ENCODE measurements at places on chromosomes 7 and 10.

DNA sequence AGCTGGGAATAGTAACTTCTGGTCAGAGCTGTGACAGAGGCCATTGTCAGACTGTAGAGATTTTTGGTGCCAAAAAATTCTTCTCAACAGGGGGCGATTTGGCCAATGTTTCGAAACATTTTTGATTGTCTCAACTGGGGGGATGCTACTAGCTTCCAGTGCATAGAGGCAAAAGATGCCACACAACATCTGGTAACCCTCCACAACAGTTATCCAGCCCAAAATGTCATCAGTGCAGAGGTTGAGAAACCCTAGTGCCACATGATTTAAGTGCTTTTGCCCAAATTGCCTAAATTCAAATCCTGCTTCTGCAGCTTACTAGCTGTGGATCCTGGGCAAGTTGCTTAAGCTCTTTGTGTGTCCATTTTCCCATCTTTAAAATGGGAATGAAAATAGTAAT, 71.9 kb downstream of the FZD1 start:
- no peak for DNase-seq

DNA sequence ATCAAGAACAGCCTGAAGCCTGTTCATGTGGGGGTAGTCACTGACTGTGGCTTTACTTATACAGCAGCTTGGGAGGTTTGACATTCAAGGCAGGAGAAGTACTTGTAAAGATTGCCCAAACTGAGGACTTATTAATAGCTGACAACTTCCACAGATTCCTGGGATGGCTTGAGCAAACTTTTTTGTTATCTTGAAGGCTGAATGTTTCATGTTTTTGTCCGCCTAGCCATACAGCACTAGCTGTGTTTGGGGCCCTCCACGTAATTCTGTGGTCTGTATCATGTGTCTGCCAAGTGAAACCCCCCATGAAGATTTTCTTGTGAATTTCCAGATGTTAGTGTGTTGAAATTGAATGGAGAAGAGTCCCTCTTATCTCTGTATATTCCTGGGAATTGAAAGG, 38.6 kb downstream of the FAS start:
- no peak for DNase-seq

- DNase-seq, result no peak
Measured at GRCh38 chr7:37817996-37818720, 30.2 kb upstream of the NME8 start.

GRCh38 chr7:47153058-47153457, 428.9 kb downstream of the TNS3 start:
- DNase-seq, result no peak

- no peak for DNase-seq
Measured at GRCh38 chr7:103446049-103446520, at the start of gene SLC26A5. TSS of gene SLC26A5 (minus strand) at chr7:103446207. CDS start at chr7:103421514, 24,693 bp downstream.

GRCh38 chr10:124243702-124244121, 150.3 kb upstream of the CHST15 start:
- DNase-seq, result no peak

DNA sequence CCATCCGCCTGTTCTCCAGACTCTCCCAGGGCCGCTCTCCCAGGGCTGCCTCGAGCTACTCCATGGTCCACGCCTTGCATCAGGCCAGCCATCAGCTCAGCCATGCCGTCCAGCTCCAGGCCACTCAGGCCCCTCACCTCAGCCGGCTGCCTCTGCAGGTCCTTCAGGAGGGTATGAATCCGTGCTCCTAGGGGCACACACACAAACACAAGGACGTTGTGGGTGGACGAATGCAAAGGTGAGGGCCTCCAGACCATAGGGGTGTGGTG, 449.4 kb downstream of the PTPRN2 start:
- no peak for DNase-seq

GRCh38 chr10:102796407-102797176, 40.6 kb downstream of the CYP17A1 start:
- peak; percentile 68 for DNase-seq

DNA sequence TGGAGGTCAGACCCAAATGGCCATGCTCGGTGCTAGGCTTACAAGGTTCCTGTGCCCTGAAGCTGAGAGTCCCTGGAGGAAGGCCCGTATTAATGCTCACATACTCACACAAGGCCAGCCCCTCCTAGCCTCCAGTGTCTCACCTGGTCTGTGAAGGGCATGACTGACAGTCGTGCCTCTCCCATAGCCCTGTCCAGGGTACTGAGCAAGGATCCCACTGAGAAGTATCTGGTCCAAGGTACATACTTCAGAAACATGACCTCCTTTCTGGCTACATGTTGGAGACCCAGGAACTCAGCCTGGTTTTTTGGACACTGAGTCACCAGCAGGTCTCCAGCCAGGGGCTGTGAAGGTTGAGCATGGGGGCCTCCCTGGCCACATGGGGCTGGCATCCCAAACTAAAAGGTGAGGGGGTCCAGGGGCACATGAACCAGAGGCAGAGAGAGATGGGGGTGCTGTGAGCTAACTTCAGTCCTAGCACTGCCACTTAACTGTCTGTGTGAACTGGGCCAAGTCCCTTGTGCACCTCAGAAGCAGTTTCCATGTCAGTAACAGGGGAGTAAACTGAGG, 17.6 kb upstream of the RASGEF1A start:
- no peak for DNase-seq

DNA sequence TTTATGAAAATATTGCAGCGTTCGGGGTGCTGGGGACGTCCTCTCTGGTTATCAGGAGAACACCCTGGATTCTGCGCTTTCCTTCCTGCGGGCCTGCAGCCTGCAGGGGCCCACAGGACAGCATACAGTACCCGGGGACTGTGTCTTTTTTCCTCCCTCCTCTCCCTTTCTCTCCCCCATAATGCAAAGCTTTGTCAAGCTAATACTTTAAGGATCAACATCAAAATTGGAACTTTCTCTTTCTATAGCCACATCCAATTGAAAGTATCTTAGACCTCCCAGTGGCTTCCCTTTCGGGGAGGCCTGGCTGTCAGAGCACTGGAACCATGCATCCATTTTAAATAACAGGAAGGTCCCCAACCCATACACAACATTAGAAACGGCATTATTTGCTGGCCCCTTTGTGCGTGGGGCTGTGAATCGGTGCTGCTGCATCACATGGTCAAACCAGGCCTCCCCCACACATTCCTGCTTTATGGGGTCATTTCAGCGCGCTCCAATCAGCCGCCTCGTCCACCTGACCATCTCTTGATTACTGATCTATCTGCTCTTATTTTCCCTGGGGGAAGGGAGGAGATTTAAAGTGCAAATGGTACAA, 505.1 kb downstream of the DNAJB6 start:
- no peak for DNase-seq

Data from CD4-positive, alpha-beta T cell treated with Interleukin-15 for 1 hour (primary cell).